ENCODE measurements at places on chromosomes 7 and 10.
A peak's percentile ranks its signal among the peaks of the same experiment; 100 is the strongest.

DNA sequence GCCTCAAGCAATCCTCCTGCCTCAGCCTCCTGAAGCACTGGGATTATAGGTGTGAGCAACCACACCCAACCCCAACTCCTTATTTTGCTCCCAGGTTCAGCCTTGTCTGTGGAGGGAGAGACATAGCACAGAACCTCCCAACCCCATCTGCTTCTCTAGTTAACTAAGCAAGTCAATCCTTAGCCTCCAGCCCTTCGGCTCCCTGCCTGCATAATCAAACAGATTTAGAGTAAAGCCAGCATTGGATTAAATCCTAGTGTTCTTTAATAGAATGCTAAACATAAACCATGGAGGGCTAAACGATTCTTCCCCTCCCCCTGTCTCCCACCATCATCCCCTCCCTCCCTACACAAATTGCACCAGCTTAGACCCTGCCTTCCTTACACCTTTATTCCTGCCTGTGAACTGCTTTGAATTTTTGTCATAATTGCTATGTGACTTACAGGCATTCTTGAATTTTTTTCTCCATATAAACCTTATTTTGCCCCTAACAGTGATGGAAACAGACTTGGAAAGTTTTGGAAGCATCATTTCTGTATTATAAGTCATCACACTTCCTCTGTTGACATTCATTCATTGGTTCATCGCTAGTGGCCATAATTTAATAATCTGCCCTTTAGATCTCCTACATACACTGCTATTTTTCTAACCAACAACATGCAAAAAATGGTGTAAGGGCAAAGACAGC is 72.6 kb upstream of the TOMM7 start:
- peak; percentile 48 for DNase-seq

DNA sequence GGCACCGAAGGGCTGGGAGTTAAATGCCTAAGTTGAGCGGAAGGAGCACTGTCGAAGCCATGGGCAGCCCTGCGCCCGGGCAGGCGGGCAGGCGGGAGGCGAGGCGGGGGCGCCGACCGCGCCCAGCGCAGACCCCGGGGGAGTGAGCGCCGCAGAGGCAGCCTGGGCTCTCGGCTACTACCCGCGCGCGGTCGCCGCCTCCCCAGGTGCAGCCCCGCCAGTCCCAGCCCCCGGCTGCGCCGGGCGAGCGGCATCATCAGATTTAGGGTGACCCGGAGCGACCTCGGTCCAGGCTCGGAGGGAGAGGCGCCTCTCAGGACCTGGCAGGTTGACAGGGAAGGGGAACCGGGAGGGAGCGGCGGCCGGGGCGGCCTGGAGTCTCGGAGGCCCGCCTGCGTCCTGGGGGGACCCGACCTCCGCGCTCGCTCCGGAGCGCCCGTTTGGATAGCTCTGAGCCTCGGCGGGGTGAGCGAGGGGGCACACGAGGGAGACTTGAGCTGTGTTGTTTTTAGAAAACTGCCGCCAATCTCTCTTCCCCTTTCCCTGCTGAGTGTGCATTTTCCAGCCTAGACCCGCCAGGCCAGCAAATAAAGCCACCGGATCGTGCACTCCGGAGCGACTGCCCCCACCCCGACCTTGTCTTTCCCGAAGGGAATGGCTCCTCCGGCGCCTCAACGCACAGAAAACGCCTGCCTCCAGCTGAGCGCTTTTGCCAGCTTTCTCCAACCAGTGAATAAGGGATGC is 2.3 kb upstream of the NRP1 start:
- DNase-seq, result peak; percentile 64

DNA sequence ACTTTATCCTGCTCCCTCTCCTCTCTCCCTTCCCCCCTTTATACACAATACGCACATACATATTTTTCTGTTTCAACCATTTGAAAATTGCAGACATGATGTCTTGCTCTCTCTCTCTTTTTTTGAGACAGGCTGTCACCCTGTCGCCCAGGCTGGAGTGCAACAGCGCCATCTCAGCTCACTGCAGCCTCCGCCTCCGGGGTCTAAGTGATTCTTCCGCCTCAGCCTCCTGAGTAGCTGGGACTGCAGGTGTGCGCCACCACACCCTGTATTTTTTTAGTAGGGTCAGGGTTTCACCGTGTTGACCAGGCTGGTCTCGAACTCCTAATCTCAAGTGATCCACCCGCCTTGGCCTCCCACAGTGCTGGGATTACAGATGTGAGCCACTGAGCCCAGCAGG is 38.5 kb downstream of the KLHDC10 start:
- no peak for DNase-seq

DNA sequence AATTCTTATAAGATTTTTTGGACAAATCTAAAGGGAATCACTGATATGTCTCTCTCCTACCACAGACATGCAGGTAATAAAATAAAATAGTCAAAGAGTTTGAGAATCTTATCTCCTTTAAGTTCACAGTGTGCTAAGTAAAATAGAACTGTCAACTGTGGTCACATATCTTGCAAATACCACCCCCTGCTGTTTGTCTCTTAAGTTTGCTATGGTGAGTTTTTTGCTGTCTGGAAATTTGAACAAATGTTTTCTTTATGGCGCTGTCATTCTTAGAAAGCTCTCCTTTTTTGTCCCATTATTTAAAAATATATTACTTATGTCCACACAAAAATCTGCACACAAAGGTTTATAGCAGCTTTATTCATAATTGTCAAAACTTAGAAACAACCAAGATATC is 19.6 kb downstream of the GIMAP5 start:
- DNase-seq, result no peak

DNA sequence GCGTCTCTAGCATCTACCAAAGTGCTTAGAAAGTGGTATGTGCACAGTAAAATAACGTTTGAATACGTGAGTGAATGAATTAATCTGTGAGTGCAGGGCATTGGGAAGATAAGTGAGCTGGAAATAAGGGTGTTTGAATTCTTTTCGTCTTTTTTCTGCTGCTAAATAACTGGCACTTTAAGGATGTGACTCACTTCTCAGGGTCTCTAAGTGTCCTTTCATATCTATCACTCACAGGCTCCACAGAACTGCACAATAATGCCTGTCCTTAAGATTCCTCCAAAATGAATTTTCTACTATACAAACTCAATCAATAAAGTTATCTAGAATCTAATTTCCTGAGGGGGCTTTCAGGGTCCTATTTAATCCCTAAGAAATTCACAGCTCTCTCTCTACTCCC is 3.2 kb upstream of the DGKB start:
- no peak for DNase-seq

DNA sequence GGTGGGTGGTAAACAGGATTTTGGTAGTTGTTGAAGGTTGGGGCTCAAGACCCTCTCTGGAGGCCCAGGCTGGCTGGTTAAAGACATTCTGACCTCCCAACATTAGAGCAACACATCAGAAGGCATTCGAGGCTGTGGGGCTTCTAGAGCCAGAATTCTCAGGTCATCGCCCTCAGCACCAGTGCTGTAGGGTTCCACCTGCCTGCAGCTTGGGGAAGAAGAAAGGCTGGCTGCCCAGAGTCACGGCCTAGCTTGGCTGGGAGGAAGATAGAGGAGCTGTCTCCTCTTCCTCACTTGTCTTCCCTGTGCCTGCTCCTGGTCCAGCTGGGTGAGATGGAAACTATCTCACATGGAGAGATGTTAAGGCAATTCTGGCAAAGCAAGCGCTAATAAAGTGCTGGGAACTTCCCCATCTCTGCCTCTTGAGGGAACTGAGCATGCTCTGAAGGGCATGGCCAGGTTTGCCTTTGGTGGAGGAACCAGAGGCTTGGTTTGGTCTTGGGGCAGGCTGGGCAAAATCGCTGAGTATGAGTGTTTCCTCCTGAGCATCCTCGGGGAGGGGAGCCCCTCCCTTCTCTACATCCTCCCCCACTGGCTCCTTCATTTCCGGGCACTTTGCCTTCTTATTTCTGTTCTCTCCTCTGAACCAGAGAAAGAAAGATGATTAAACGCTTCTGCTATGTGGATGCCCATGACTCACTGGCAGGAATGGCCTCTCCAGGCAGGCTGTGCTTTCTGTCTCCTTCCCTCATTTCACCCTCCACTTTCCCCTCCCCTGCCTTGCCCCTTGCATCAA is 509.0 kb upstream of the PODXL start:
- DNase-seq, result peak; percentile 99

- peak; percentile 37 for DNase-seq
Observed at GRCh38 chr10:127853868-127854768, 38.6 kb downstream of the CLRN3 start.

GRCh38 chr10:32105782-32106382 is 49.7 kb upstream of the KIF5B start:
- DNase-seq, result no peak

DNA sequence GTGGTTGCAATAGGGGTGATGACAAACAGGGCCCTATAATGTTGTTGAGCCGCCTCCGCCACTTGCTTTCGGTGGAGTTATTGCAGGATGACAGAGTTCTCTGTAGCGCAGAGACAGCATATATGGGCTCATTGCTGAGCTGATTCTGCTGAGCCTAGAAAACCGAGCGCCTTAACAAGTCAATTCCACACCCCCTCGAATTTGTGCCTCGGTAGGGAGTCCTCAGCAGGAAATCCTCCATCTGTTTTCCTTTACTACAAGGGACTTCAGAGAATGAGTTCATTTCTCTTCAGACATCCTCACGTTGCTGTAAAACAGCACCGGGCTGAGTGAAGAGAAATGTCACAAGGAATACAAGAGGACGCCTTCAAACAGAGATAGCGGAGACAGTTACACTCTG is 90.7 kb upstream of the KIAA1217 start:
- DNase-seq, result peak; percentile 56

GRCh38 chr10:88104223-88104622 is 240.8 kb downstream of the PTEN start:
- no peak for DNase-seq

DNA sequence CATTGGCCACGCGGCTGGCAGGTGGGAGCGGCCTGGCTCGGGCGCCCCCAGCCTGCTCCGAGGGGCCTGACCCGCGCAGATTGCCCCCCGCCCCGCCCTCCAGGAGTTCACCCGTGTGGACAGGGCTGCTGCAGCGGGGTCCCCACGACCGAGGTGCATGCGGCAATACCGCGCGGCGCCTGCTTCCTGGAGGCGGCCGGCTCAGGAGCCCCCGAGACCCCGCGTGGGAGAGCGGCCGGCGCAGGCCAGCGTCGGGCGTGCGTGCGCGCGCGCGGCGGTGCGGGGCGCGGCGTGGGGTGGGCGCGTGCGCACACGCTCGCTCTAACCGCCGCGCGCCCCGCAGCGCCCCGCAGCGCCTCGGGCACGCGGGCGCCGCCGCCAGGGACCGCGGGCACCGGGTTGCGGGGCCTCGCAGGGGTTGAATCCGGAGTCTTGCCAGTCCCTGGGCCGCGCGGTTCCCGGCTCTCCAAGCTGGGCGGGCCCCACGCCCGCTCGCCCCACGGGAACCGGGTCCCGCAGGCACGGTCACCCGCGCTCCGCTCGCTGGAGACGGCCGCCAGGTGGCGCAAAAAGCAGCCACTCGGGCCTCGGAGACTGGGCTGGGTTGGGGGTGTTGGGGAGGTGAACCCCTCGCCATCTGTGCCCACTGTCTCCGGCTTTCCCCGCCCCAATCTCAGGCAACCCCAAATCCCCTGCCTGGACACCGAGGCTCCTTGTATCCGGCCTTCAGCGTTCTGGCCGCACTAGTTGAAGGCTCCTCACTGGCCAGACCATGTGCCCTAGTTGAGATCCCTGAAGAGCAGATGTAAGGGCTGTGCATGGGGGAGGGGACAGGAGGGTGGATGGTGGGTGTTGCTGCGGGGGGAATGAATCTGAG is 1.3 kb upstream of the ACHE start:
- DNase-seq, result no peak

DNA sequence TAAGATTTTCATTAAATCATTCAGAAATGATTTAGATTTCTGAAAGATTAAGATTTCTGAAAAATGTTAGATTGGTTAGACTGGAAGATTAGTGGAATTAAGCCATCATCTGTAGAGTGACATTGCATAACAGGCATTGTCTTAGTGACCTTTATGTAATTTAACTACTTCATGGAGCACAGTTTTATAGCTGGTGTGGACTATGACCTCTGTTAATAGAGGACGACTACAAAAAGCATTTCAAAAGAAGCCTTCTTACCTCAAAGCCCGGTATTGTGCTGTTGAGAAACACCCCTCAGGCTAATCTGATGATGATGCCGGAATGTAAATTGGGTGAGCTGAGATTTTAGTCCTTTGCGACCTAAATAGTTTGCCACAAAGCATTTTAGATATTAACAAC is 55.6 kb downstream of the GALNT11 start:
- DNase-seq, result no peak

DNA sequence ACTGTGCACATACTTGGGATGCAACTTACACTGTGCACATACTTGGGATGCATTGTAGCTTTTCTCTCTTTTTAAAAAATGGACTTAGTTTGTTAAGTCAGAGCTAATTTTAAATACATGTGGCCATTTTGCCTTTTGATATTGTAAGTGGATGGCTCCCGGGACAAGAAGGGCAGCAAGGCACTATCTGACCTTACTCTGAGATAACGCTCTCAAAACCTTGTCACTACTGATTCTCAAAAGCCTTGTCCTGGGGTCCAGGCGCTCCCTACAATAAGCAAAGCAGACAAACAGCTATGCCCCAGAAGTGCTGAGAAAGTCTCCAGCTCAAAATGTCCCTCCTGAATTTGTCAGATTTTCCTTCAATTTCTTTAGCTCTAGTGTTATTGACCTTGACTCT is 66.9 kb upstream of the CACNB2 start:
- no peak for DNase-seq

GRCh38 chr7:124938128-124938527 is 8.5 kb upstream of the POT1 start:
- DNase-seq, result no peak

DNA sequence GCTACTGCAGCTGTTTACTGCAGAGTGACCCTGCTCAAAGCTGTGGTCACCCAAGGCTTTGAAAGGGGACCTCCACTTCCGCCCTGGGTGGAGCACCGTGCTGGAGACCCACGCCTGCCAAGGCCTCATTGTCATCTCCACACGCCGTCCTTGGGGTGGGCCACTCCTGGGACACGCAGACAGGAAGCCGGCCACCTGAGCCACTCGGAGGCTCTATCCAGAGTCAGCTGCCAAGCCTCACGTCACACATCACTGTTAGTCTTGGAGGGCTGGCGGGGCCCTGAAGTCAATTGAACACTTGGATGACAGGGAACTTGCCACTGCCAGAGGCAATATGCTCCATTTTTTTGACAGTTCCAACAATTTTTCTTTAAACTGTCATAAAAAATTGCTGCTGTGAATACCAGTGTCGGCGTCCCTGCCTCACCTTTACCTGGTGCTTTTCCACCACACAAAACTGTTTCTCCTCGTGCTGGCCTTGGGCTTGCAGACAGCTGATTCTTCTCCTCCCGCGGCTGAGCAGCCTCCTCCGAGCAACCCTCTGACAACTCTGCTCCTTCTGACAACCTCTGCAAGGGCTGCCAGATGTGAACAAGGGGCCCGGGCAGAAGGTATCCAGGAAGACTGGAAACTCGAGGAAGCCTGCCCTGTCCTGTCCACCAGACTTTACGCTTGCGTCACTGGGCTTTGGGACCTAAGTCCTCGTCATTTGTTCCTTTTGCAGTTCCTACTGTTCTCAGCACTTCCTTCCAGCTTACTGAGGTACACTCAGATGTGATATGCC is 81.9 kb downstream of the EGFR start:
- no peak for DNase-seq

- no peak for DNase-seq
Observed at GRCh38 chr10:108469940-108470339, 1305.4 kb upstream of the SORCS1 start.
